ENCODE measurements at places on chromosomes 16 and 17.
A peak's percentile ranks its signal among the peaks of the same experiment; 100 is the strongest.

DNA sequence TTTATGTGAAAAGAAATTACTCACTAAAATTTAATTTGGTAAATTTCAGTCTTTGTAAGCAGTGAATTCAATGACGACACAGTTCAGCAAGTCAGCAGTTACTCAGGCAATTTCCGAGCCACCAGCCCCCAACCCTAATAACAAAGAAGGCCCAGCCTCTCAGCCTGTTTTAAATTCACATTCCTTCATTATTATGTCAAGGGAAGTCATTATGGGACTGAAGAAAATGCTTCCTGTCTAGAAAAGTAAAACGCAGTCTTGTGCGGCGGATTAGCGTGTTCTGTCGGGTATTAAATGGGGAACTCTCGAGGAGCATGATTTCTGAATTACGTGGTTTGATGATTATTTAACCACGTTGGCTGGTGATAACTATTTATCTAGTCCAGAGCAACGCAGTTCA is 177.6 kb downstream of the AIPL1 start:
- no peak for DNase-seq

DNA sequence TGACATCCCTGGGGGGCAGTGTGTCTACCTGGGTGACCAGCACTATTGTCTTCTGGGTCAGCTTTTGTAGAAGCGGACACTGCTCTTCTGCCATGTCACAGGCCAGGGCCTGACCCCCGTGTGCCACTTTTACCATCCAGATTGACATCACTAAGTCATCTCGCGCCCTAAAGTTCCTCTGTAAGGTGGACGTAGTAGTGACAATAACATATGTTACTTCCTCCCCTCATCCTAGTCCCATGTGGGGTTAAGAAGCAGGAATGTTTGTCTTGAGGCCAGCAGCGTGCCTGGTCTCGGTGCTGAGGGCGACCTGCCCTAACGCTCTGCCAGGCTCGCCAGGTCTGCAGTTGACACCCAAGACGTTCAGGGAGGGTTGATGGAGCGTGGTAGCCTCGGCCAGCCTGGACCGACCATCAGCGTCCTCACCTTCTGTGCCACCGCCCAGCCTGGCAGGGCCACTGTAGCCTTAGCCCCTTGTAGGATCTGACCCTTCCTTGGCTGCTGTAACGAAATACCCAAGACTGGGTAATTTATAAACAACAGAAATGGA is 20.7 kb downstream of the GAA start:
- DNase-seq: no peak

- DNase-seq: peak; percentile 55
Observed at GRCh38 chr16:29009050-29009837, 24.4 kb downstream of the LAT start.

GRCh38 chr17:44308865-44309264 is 464 bp downstream of the RUNDC3A start:
- no peak for DNase-seq

DNA sequence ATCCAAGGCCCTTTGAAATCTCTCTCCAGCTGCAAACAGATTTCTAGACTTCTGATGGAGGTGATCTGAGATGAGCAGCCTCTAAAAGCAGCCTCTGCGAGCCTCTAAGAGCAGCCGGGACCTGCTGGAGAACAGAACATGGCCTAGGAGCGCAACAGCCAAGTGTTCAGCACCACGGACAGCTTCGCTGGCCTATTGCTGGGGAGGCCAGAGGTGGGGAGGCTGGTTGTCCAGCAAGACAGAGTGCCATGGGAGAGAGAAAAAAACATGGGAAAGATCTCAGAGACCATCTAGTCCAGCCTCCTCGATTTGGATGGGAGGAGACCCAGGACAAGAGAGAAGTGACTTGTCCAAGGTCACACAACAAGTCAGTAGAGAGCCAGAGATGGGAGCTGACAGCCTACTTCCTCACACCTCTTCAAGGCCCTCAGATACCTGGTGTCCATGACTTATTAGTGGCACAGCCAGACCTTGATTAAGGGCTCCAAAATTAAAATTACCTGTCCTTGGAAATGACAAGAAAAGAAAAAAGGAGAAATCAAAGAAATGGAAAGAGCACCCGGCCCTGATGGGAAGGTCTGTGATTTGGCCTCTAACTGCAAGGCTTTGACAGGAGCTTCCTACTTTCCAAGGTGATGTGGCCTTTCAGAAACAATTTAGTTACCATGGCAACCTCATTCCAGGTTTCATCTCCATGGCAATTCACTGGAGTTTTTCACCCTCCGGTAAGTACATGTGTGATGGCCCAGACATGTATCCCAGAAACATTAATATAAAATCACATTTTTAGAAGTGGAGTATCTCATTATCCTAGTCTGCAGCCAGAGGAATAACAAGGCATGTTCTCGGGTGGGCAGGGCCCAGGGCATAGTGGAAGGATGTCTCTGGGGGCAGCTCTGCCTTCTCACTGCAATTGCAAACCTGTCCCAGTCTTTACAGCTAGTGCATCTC is 14.5 kb downstream of the RPRML start:
- DNase-seq: no peak

DNA sequence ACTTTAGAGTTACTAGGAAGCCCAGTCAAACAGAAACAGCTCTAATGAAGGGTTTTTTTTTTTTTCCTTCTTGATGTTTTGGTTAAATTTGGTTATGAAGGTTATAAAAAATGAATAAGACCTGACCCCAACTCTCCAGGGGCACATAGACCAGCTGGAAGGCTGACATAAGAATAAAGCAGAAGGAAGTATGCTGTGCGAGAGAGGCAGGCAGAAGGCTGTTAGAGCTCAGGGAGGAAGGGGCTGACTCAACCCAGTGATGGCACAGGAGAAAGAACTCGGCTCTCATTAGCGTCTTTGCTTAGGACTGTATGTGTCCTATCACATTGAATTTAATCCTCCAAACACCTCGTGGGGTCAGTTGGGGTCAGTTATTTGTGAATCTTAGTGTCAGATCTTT is 474.6 kb downstream of the PMP22 start:
- DNase-seq: no peak

- no peak for DNase-seq
Observed at GRCh38 chr16:7218936-7219335, 113.7 kb upstream of the RBFOX1 start.

DNA sequence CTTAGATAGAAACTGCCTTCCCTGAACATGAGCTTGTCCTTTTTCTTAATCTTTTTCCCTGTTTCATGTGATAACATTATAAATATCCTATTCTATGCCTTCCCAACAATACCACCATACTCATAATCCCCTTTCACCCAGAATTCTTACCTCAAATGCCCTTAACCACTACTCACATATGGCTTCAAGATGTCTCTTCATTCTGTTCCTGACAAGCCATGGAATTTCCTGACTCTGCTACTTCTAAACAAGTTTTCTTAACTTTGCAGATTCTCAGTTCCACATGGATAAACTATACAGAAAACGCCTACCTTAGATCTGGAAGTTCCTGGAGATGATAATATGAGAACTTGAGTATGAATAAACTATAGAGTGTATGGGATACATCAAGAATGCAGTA is 1217.8 kb downstream of the CDH8 start:
- no peak for DNase-seq

GRCh38 chr17:39235555-39236449 is 10.1 kb upstream of the STAC2 start:
- DNase-seq: no peak

- DNase-seq: no peak
Observed at GRCh38 chr17:9285602-9286427, 264.5 kb downstream of the NTN1 start.

- DNase-seq: no peak
Observed at GRCh38 chr16:51553314-51553713, 402.2 kb upstream of the SALL1 start.

GRCh38 chr16:80971819-80972218 is 34.9 kb downstream of the CMC2 start:
- no peak for DNase-seq

DNA sequence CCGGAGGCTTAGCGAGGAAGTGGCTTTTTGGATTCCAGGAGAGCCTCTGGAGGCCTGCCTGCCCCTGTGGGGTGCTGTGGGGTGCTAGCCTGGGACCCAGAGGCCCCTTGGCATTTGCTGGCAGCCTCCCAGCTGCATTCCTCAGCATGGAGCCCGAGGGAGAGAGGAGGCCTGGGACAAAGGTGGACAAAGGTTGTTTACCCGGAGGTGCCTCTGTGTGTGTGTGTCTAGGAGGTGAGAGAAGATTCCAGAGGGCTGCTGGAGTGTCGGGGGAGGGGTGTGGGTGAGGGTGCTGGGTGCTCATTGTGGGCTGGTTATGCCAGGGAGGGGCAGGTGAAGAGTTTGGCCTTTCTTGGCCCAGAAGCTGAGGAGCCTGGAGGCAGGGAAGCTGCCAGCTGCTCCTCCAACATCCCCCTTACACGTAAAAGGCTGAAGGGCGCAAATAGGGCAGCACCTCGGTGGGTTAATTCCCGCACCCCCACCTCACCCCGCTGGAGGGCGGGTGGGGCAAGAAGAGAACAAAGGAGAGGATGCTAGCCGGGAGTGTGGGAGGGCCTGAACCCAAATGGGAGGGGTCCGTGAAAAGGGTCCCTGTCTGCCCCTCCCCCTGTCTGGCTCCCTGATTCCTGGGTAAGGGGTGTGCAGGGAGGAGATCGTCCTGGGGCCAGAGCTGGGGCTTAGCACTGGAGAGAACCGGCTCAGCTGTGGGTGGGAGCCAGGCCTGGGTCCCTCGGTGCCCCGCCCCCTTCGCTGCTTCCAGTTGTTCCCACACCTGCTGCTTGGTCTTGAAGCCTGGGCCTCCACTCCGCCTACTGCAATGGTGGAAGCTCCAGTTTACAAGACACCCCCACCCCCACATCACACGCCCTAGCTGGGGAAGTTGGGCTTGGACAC is 9.9 kb downstream of the HEXIM2 start:
- DNase-seq: no peak

DNA sequence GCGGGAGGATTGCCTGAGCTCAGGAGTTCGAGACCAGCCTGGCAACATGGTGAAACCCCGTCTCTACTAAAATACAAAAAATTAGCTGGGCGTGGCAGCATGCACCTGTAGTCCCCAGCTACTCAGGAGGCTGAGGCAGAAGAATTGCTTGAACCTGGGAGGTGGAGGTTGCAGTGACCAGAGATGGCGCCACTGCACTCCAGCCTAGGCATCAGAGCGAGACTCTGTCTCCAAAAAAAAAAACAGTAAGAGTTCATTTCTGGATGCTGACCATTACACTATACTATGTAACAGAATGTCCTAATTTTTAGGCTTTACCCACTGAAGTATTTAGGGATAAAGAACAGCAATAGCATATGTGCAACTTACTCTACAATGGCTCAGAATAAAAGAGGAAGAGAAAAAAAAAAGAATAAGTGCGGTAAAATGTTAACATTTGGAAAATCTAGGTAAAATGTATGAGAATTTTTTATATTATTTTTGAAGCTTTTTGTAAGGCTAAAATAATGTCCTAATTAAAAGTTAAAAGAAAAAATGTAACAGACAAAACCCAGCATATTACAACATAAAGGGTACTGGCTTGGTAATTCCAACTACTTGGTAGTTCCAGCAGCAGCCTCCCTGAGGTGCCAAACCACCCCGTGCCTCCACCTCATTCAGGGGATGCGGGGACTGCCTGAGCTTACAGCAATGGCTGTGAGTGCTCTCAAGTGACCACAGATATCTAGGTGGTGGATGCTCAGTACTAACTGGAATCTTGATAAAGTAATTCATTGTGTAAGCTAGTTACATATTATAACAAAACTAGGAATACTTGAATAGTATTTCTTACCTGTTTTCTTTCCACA is 10.9 kb downstream of the COPS3 start:
- peak; percentile 22 for DNase-seq

DNA sequence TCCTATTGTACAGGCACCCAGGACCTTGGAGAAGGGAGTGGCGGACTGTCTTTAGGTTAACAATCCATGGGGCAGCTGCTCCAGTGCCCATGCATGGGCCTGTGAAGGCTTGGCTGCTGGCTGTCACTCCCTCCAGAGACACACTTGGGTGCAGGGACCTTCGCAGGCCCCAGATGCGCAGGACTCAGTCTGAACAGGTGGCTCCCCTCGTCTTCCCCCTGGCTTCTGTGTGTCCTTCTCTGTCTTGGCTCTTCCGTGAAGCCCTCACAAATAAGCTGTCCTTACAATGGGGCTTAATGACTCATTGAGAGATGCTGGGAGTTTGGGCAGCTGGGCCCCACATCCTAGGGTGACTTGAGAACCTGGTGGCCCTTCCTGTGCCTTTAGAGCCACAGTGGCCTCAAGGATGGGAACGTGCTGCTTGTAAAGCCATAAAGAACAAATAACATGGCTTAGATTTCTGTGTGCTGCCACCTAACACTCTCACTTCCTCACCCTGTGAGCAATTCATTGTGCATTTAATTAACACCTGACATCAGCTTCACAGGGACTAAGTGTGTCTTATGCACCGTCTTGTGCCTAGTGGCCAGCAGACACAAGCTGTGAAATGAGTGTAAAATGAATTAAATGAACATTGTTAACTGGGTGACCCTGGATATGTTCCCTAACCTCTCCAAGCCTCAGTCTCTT is 340.7 kb downstream of the SNX29 start:
- DNase-seq: no peak
